ENCODE measurements at places on chromosomes 6 and 20. TPM values are rescaled to one million over a fixed set of nuclear protein-coding genes. Genes with fewer than 3 reads are reported as not detected.

GRCh38 chr6:31332637-31333602 lies 24.1 kb downstream of the HLA-B start:
- DNase-seq: no peak

- DNase-seq: peak; percentile 78
Observed at GRCh38 chr6:27894839-27895762, 17.1 kb downstream of the OR2B2 start.

DNA sequence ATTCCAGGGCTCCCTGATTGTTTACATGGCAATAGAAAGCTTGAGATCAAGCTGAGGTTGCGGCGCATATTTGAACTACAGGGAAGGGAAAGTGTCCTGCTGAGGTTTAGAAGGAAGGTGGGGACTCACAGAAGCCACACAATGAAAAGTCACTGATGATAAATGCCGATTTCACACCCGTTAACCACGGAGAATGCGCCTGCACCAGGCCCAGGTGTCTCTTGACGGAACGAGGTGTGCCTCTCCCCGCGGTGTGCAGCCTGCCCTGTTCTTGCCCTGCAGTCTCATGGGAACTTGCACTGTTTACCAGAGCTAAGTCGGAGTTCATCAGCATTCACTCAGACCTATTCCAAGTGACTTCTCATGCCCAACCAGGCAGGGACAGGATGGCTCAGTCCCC lies 90.3 kb downstream of the LY86 start:
- no peak for DNase-seq

GRCh38 chr20:53974785-53975555 lies 95.4 kb downstream of the BCAS1 start:
- no peak for DNase-seq

DNA sequence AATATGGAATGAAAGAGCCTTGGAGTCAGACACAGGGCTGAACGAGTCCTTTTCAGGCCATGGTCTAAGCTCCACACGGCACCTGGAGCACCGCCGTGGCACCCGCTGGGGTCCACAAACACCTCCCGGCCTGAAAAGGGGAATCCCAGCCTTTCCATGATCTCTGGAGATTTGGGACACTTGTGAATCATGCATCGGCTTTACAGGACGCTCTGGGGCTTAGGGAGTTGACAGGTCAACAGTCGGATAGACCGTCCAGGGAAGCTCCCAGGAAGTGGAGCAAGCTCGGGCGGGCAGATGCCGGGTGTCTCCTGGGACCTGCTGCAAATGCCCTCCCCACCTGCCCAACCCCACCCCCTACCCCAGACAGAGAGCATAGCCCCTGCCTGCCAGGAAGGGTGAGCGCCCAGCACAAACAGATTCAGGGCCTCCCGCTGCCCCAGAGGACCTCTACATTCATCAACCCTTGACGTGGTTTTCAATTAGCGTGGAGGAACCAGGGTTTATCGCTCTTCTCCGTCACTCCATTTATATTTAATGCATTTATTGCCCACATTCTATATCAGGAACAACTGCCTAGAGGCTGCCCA lies 53.6 kb downstream of the YTHDF1 start:
- no peak for DNase-seq

DNA sequence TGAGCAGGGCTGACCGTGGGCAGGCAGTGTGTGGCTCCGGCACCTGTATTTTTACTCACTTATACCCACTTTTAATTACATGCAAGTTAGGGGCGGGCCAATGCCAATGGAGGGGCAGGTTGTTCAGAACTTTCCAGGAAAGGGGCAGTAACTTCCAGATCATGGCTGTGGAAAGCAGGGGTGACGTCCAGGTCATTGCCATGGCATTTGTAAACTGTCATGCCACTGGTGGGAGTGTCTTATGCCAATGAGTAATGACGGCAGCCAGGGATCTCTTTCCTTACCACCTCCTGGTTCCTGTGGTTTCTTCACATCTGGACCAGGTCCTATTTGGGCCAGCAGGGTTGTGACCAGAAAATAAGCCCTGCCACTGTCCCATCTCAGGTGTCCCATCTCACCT lies 258.7 kb downstream of the THBS2 start:
- no peak for DNase-seq

The GATA5 gene
- not detected for total RNA-seq

- DNase-seq: no peak
Observed at GRCh38 chr6:84278321-84278998, 51.0 kb upstream of the CEP162 start.

- no peak for DNase-seq
Observed at GRCh38 chr6:24477070-24477469, 12.3 kb downstream of the GPLD1 start.

GRCh38 chr20:13800728-13801134 lies 15.9 kb downstream of the NDUFAF5 start:
- DNase-seq: peak; percentile 93

DNA sequence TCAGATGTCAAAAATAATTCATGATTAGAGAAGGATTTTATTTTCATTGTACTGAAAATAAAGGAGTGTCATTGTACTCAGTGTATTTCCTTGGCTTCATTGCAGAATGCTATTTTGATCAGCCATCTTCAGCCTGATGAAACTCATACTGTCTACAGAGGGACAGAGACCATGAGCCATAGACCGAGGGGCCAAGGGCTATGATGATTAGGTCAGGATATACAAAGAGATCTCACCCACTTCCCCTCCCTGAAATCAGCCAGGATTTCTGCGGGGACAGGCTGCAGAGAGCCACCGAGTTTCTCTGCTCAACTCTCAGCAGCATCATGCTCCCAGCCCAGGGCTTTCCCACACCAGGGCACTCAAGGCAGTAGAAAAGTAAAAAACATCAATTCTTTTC lies 47.0 kb downstream of the ALDH8A1 start:
- DNase-seq: no peak

DNA sequence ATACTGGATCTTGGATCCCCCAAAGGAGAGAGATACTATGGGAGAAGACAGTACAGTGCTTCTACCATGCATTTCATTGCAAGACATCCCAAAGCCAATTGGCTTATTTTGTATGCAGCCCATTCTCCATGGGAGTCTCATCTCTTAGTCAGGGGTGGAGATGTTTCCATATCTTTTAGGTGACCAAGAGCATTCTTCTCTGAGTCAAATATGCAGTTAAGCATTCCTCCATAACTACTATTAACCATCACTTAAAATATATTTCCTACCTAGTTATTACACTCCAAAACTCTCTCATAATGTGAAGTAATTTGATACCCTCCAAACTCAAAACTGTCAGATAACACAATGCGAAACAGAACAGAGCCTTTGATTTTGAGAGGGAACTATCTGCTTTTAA lies 542.6 kb downstream of the HDGFL1 start:
- DNase-seq: peak; percentile 71

- peak; percentile 84 for DNase-seq
Observed at GRCh38 chr20:4151991-4152695, 136.8 kb upstream of the RNF24 start.

The SPINT4 gene
- total RNA-seq: not detected

GRCh38 chr20:51029963-51030920 lies 7.3 kb upstream of the KCNG1 start:
- no peak for DNase-seq

All from astrocyte (in vitro differentiated cells and primary cell).